ENCODE measurements at places on chromosomes 11 and 22.

- DNase-seq: no peak
Measured at GRCh38 chr11:90512846-90513245, 290.0 kb upstream of the CHORDC1 start.

GRCh38 chr11:44903035-44903434 lies 47.6 kb downstream of the TP53I11 start:
- no peak for DNase-seq

- DNase-seq: no peak
Measured at GRCh38 chr11:16874275-16874975, 136.0 kb downstream of the C11orf58 start.

DNA sequence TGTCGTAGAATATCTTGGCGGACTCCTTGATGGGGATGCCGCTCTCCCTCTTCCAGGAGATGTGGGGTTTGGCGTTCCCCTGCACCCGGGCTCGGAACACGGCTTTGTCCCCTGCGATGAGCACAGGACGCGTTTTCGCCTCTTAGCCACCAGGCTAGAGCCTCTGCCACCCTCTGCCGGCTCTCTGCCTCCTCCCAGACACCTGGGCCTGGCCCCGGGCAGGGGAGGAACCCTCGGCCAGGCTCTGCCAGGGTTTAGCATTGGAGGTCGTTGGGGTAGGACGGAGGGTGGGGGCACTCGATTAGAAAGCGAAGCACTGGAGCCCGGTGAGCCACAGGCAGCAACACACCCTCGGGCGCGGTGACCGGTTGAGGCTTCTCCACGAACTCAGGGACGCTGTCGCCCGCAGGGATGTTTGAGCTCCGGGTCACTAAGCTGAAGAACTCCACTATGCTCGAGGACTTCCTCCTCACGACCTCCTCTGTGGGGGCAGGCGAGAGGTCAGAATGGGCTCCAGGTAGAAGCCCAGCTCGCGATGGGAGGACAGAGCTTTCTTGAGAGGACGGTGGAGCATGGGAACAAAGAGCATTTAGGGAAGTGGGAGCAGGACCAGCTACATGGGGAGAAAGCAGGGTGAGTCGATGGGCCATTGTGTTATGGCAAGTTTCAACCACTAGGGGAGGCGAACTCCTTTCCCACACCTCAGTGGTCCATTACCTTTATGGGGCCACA lies 4.3 kb downstream of the IGSF22 start:
- DNase-seq: peak; percentile 44

- DNase-seq: no peak
Measured at GRCh38 chr11:76734456-76735420, 48.4 kb upstream of the TSKU start.

GRCh38 chr11:69001243-69002081 lies 11.6 kb downstream of the MRGPRF start:
- DNase-seq: no peak
